Thoracic aorta (tissue), 2 donors: ENCODE measurements at places on chromosomes 12 and 14. TPM values are rescaled to one million over a fixed set of nuclear protein-coding genes. Genes with fewer than 3 reads are reported as not detected.

The PYGL gene
- 39.9 TPM for total RNA-seq

DNA sequence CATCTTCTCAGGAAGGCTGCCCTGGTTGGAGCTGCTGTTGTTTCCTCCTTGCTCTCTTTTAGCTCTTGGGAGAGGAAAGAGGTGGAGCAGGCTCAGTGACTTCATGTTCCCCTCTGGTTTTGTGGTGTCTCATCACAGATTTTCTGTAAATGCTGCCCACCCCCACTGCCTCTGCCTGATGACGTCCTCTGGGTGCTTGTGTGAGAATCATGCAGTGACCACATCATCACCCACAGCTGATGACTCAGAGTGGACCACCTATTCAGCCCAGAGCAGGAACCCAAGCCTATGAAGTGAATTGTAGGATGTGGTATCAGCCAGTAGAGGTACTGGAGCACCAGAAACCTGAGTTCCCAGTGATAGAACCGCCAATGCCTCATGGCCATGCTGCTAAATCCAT is at the start of gene GZMB:
GZMB (minus strand) TSS at position 33 of the 400 bp plus-strand sequence; CDS start at position 3, 30 bp downstream.
- DNase-seq, result no peak

GRCh38 chr12:32105986-32106516 is 596 bp upstream of the BICD1 start:
- no peak for DNase-seq

GRCh38 chr14:23559010-23559925 is 3.2 kb downstream of the THTPA start:
- DNase-seq, result no peak

The PPP1R36 gene
- total RNA-seq, result not detected

GRCh38 chr14:78586681-78587080 is 416.5 kb downstream of the NRXN3 start:
- DNase-seq, result no peak

- no peak for DNase-seq
These were observed 329.8 kb downstream of the CACNA1C start for GRCh38 chr12:2382370-2383155.
